ENCODE measurements at places on chromosomes 3 and 15. TPM values are rescaled to one million over a fixed set of nuclear protein-coding genes. Genes with fewer than 3 reads are reported as not detected.

Gene ZNF80
- total RNA-seq, result not detected

DNA sequence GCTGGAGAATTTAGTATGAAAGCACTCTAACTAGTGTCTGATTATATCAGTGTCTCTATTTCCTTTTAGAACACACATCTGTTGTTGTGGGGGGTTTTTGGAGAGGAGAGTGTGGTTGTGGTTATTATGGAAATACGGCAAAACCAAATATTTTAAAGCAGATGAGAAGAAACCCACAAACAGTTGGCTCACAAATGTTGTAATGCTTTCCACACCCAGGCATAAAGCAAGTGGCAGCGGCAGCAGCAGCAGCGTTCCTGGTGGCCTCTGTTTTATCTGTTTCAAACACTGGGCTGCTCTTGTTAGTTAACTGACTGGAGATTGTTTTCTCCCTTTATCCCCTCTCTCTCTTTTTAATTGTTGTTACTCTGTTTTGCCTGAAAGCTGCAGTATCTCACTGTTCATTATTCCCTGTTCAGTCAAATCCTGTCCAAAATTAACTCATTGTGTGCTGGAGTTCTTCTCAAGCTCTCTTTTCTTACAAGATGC lies 1045.5 kb upstream of the NR2F2 start:
- no peak for DNase-seq

DNA sequence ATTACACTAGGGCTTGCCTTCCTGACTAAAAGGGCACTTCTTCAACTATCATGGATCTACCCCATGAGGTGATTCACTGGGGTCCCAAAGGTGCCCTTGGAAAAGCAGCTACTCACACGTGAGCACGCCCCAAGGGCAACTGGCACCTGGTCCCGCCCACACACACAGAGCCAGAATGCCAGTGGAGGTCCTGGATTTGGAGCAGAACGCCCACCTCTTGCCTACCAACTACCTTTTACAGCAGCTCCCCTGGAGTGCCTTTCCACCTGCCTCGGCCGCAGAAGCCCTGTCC lies 1.8 kb upstream of the CTDSPL start:
- DNase-seq, result no peak

GRCh38 chr15:101637516-101637915 lies 14.7 kb downstream of the TM2D3 start:
- peak; percentile 86 for DNase-seq

Gene UBE2E2
- total RNA-seq, result 28.6 TPM

All from foreskin keratinocyte (primary cell).